Esophagus muscularis mucosa (tissue), 4 donors: ENCODE measurements at places on chromosomes 5 and 9. TPM values are rescaled to one million over a fixed set of nuclear protein-coding genes. Genes with fewer than 3 reads are reported as not detected.
A peak's percentile ranks its signal among the peaks of the same experiment; 100 is the strongest.

Gene TOR1A
- 29.7 TPM for total RNA-seq

Gene C5orf52
- total RNA-seq = not detected

Gene PSIP1
- total RNA-seq = 56.9 TPM

Gene EQTN
- not detected for total RNA-seq

DNA sequence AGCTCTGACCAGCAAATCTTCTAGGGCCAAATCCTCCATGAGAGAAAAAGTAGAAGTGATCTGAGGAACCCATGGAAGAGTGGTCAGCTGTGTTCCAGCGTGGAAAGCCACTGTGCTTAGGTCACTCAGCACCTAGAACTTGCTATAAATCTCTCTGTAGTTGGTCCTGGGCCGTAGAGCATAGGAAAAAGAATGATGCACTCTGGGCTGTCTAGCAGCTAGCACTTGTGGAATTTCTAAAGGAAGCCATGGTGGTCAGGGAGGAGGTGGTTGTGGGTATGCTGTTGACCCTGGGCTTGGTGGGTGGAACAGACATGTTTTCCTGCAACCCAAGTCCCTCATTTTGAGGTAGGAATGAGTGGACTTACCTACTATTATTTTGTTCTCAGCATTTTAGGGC, 48.1 kb downstream of the GGTA1 start:
- H3K4me3 ChIP-seq = no peak overlapping the region
- H3K36me3 ChIP-seq = no peaks in the 10 kb centered on the region
- H3K4me1 ChIP-seq = peaks cover 12% of the 10 kb centered on the region
- H3K27ac ChIP-seq = no peak overlapping the region
- H3K27me3 ChIP-seq = no peaks in the 10 kb centered on the region

GRCh38 chr5:17346811-17347210, 129.4 kb downstream of the BASP1 start:
- no peak for DNase-seq
- no peaks in the 10 kb centered on the region for H3K36me3 ChIP-seq
- no peaks in the 10 kb centered on the region for H3K27me3 ChIP-seq
- no peaks in the 10 kb centered on the region for H3K4me1 ChIP-seq

DNA sequence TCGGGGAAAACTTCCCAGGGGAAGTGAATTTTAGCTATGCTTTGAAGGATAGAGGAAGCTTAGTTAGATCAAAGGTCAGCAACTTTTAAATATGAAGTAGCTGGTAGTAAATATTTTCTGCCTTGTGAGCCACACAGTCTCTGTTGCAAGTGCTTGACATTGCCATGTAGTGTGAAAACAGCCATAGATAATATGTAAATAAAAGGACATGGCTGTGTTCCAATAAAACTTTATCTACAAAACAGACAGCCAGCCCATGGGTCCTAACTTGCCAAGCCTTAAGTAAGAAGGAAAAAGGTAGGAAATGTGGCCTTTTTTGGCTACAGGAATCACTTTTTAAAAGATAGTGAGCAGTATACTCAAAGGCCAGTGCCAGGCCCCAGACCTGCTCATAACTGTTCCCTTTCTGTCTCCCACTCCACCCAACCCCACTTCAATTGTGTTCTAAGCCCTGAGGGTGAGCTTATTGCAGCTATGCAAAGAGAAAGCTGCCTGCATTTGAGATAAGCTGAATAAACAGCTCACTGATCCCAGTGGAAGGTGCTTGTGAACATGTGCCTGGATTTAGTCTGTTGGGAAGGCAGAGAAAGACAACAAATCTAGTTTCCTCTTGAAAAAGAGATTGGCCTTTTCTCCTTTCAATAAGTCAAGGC, 113.0 kb upstream of the TRIM32 start:
- no peaks in the 10 kb centered on the region for H3K27me3 ChIP-seq
- DNase-seq = no peak
- H3K4me1 ChIP-seq = peaks cover 13% of the 10 kb centered on the region
- H3K36me3 ChIP-seq = no peaks in the 10 kb centered on the region
- H3K27ac ChIP-seq = no peak overlapping the region

DNA sequence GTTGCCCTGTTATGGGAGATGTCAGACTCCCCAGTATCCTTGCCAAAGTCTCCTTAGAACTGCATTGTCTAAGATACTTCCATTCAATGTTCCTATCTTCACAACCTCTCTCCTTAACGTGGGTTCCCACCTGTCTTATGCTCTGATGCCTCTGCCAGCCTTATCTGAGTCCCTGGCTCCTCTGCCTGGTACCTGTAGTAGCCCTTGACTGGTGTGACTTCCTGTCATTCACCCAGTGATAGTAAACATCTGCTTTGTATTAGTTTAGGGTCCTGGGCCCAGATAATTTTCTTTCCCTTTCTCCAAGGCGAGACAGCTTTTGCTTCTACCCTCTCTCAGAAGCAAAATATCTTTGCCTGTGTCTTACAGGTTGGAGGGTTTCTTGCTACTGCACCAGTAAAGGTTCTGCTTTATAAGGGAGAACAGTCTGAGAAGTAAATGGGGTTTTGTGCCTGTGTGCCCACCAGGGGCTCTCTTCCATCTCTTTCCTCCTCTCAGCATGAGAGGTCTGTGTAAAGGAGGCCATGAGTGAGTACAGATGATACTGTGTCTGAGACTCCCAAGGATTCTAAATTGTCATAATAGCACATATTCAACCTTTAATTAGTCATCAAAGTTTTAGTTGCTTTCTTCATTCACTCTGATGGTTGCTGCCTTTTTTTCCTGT, 220.8 kb downstream of the PRR16 start:
- no peaks in the 10 kb centered on the region for H3K36me3 ChIP-seq
- H3K27ac ChIP-seq = no peak overlapping the region
- H3K27me3 ChIP-seq = no peaks in the 10 kb centered on the region
- no peak overlapping the region for H3K4me3 ChIP-seq

DNA sequence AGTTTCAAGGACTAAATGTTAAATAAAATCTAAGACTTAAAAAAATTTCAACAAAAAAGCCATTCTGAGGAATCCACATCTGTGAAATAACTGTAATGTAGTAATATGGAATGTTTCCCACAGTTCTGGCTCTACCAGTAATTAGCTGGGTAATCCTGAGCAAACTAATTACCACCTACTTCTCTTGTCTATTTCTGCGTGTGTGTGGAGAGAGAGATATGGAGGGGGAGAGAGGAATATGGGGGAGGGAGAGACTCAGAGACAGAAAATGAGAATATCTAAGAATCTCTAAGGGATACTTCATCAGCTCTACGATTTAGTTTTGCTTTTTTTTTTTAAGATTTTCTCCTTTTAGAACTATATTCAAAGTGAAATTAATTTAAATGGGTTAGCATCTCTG, 28.0 kb downstream of the TBCA start:
- H3K27ac ChIP-seq = no peak overlapping the region
- no peaks in the 10 kb centered on the region for H3K36me3 ChIP-seq
- no peaks in the 10 kb centered on the region for H3K27me3 ChIP-seq
- peaks cover 10% of the 10 kb centered on the region for H3K4me1 ChIP-seq

GRCh38 chr5:129110742-129111141, 16.2 kb downstream of the ISOC1 start:
- H3K27ac ChIP-seq = no peak overlapping the region
- H3K4me3 ChIP-seq = no peak overlapping the region
- peaks cover 33% of the 10 kb centered on the region for H3K4me1 ChIP-seq
- no peak for DNase-seq

DNA sequence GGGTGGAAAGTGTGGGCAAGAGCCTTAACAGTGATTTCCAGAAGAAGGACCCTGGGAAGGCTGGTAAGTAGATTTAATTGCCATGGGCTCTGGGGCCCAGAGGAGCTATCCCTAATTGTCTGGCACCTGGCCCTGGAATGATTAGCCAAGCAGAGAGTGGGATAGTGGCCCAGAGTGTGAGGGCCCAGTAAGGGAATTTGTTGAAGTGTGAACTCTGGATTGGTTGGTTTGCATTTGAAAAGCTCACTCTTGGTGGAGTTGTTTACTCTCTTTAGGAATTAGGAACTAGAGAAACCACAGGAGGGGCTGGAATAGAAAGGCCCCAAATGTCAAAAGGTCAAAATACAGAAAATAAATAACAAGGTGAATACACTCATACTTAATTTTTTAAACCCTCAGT, 207.1 kb downstream of the GABRG2 start:
- H3K27ac ChIP-seq = no peak overlapping the region
- no peaks in the 10 kb centered on the region for H3K27me3 ChIP-seq
- H3K36me3 ChIP-seq = no peaks in the 10 kb centered on the region

- H3K27me3 ChIP-seq = no peaks in the 10 kb centered on the region
- peak overlapping the region; percentile 13 for H3K27ac ChIP-seq
- peak overlapping the region; percentile 71 for H3K4me3 ChIP-seq
These were observed 545 bp downstream of the PALM2AKAP2 start for GRCh38 chr9:109780453-109781033.

DNA sequence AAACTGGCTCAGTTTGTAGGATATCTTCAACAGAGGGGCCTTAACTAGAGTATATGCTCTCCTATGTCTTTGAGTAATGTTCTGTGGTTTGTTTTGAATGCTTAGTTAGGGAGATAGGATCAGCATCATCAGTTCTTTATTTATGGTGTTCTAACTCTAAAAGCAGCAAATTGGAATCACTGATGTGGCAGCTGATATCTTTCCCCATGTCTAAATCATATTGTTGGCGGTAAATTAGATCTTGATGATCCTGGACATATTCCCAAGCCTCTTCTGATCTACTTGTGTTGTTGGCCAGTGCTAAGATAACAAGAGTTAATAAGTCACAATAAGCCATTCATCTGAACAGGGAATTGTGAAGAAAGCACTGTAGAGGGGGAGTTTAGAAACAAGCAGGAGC, 332.4 kb upstream of the DAB2 start:
- no peaks in the 10 kb centered on the region for H3K27me3 ChIP-seq
- H3K4me3 ChIP-seq = no peak overlapping the region
- no peaks in the 10 kb centered on the region for H3K36me3 ChIP-seq

DNA sequence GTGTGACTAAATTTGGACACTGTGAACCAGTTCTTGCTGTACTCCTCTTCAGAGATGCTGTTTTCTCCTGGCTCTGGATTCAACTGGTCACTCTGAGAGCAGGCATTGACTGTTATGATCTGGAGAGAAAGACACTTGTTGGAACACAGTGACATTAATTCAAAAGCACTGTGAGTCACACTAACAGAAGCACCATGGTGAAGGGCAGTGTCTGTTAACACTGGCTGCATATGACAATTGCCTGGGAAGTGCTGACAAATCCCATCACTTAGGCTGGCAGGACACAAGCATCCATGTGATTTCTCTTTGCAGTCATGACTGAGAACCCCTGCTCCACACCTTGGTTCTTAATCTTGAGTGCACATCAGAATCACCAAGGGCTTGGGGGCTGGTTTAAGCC, 132.4 kb downstream of the TRPM6 start:
- H3K27me3 ChIP-seq = no peaks in the 10 kb centered on the region
- no peak overlapping the region for H3K4me3 ChIP-seq
- H3K36me3 ChIP-seq = no peaks in the 10 kb centered on the region
- no peaks in the 10 kb centered on the region for H3K4me1 ChIP-seq
